Activated CD4-positive, alpha-beta T cell treated with anti-CD3 and anti-CD28 coated beads, Interleukin-2, amount 10 ng/mL, durations not matched to agents 7 days and 5 days (primary cell): ENCODE measurements at places on chromosomes 13 and 19.

GRCh38 chr13:102517959-102518358, 78.8 kb upstream of the TPP2 start:
- DNase-seq: no peak

- DNase-seq: no peak
Measured at GRCh38 chr13:71758828-71759227, 108.2 kb downstream of the DACH1 start.

- no peak for DNase-seq
Measured at GRCh38 chr19:33527125-33527524, 5.5 kb upstream of the PEPD start.

DNA sequence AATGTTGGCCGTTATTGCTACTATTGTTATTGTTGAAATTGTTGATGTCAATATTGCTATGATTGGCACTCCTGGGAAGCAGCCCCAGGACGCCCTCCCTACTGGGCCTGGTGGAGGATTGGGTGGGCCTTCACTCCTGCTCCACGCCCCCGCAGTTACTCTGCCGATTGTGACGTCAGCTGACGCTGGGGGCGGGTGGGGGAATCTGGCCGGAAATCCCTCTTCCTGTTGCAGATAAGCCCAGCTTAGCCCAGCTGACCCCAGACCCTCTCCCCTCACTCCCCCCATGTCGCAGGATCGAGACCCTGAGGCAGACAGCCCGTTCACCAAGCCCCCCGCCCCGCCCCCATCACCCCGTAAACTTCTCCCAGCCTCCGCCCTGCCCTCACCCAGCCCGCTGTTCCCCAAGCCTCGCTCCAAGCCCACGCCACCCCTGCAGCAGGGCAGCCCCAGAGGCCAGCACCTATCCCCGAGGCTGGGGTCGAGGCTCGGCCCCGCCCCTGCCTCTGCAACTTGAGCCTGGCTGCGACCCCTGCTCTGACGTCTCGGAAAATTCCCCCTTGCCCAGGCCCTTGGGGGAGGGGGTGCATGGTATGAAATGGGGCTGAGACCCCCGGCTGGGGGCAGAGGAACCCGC, at the start of gene ETV2:
Gene ETV2 (plus strand): TSS at position 231 of the 637 bp plus-strand sequence. CDS start 716 bp downstream, outside the sequence.
- DNase-seq: peak; percentile 47

- DNase-seq: peak; percentile 99
Measured at GRCh38 chr19:49468746-49469447, 5.1 kb upstream of the FLT3LG start.

DNA sequence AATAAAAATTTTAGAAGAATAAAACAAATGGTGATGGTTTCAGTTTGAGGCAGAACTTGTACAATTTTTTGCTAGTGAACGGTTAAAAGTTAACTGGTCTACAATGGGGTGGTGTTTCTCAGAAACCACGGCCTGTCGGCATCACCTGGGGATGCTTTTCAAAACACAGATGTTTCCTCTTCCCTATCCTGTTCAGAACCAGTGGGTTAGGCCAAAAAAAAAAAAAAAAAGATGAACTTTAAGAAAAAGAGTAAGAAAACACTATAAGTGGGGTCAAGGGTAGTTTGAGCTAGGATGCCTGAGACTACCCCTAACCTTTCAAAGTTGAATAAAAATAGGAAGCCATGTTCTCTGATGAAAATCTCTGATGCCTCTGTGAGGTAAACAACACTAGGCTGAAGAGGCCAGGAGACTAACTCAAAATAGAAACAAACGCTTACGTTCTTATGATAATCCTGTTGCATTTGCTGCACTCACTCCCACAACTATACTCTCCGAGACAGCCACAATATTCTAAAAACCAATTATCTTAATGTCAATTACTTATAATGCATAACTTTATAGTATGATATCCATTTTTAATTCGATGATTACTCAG, 3.3 kb downstream of the MTIF3 start:
- peak; percentile 54 for DNase-seq

DNA sequence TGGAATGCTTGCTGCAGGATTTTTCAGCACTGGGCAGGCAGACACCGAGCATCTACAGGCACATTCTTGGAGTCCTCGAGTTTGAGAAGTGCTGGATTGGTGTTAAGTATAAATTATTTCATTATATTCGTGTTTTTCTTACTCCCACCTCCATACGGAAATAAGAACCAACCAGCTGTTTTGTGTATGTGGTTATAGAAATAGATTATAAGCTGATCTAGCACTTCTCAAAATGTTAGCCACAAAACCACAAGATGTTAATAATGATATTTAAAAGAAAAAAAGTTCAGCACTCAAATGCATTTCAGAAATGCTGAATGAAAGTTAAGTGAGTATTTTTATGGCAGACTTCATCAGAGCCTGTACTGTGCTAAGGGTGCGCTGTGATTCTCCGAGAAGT, 24.0 kb upstream of the TEX29 start:
- no peak for DNase-seq

GRCh38 chr19:5407356-5407755, 47.9 kb upstream of the ZNRF4 start:
- no peak for DNase-seq

DNA sequence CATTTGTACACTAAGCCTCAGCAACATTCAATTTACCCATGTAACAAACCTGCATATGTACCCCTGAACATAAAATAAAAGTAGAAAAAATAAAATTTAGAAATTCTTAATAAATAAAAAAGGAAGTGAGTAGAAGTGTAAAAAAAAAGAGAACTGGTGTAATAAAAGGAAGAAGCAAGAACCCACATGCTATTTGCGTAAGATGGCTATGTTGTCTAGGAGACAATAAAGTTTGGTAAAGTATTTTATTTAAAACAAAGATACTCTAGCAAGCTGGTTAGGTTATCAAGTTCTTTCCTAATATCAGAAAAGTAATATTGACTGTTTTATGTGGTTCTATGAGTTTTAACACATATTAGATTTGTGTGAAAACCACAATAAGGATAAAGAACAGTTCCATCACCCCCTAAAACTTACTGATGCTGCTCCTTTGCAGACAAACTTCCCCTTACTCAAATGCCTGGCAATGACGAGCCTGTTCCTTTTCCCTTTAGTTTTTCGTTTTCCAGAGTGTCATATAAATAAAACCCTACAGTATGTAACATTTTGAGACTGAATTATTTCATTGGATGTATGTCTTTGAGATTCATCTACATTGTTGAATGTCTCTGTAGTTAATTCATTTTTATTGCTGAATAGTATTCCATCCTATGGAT, 98.9 kb downstream of the TNFSF13B start:
- DNase-seq: no peak

- no peak for DNase-seq
Measured at GRCh38 chr13:87536499-87536898, 134.7 kb upstream of the SLITRK5 start.

DNA sequence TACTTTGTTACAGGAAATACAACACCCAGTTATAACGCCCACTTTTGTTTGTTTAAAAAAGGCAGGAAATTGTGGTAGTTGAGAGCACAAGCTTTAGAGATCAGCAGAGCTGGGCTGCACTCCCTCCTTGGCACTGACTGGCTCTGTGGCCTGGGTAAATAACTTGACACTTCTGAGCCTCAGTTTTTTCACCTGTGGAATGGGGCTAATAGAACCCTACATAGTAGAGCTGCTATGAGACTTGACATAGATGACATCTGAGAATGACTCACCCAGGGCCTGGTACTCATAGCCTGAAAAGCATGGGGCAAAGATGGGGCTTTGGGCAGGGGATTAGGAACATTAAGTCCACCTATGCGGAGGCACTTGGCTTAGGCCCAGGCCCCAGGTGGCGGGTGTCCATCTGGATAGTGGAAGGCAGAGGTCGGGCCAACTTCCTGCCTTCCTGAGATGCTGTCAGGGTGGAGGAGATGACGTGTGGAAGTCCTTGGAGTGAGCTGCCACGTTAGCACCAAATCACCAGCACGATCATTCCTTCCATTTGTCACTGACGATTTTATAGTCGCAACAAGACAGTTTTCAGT, 159.1 kb downstream of the KATNAL1 start:
- DNase-seq: peak; percentile 72

DNA sequence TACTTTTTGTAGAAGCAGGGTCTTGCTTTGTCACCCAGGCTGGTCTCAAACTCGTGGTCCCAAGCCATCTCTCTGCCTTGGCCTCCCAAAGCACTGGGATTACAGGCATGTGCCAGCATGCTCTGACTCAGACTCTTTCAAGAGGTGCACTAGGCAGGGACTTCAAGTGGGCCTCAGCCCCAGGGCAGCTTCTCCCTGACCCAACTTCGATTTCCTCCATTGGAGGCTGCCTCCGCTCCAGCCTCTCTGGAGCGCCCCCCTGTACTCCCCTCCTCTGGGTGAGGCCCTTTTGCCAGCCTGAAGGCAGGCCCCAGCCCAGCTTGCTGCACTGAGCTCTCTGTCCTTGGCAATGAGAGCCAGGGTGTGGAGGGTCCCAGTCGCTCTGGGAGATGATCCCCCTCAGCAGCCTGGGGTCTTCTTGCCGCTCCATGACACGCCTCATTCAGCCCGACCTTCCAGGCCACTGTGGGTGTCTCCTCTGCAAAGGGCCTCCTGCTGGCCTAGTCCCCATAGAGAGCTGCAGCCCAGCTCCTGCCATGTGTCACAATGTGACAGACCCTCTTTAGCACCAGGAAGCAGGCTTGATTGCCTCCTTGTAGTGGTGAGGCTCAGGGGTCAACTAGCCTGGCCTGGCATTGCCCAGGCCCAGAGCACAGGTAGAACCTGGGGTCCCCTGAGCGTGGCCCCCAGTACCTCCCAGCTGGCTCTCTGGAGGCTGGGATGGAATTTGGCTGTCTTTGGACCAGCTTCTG, 16.4 kb downstream of the CARM1 start:
- DNase-seq: no peak

DNA sequence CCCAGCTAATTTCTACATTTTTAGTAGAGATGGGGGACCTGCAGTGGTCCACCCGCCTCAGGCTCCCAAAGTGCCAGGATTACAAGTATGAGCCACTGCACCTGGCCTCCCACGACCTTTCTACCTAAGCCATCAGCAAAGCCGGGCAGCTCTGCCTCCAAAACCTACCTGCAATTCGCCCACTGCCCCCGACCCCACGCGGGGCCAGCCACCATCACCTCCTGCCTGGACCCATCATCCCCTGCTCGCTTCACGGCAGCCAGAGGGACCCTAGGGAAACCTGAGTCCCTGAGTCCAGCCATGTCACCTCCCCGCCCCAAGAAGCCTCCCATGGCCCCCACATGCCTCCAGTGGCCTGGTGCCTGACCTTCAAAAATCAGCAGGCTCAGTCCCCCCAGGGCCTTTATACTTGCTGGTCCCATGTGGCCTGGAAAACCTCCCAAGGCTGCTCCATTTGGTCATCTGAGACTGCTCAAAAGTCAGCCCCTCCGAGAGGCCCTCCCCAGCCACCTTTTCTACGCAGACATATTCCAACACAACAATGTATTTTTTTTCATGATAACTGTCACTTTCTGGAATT, 12.1 kb downstream of the ERCC2 start:
- no peak for DNase-seq

DNA sequence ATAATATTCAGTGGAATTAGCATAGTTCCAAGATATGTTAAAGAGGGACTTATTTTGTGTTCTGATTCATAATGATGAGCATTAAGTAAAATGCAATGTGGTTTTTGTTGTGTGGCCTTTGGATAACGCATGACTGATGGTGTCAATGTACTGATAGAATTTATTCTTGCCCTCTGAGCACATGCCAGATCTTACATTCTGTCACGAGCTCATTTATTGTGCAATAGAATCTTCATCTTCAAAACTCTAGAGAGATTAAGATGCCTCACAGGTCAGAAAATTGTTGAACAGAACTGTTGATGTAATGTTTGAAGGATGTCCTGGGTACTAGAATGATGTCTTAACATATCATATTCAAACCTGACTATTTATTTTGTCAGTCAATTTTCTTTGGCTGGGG, 148.0 kb upstream of the HTR2A start:
- no peak for DNase-seq

DNA sequence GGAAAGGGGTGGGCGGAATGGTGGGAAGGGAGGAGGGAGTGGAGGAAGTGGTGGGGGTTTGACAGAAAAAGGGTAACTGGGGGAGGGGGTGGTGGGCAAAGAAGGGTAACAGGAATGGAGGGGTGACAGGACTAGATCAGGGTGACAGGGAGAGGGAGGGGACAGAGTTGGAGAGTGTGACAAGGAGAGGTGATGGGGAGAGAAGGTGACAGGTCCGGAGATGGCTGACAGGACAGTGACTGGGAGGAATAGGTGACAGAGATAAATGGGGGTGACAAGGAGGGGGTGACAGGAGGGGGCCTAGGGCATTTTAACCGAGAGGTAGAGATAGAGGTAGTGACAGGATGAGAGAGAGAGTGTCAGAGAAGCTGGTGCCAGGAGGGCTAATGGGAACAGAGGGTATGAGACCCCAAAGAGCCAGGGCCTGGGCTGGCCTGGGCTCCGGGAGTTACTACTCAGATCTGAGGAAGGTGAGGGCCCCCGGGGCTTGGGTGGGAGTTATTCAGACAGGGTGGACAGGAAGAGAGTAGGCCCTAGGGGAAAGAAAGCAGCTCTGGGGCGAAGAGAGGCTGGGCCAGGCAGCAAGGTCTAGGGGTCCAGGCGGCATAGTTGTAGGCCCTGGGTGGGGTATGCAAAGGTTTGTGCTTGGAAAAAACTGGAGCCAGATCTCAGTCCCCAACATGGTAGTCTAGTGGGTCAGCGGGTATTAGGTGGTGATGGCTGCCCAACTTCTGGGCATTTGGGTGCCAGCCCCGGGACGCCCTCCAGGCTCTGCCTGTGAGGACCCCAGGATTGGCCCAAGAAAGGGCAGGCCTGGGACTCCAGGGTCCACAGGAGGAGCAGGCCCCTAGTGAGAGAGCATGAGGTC, 660 bp downstream of the CIC start:
- DNase-seq: no peak

DNA sequence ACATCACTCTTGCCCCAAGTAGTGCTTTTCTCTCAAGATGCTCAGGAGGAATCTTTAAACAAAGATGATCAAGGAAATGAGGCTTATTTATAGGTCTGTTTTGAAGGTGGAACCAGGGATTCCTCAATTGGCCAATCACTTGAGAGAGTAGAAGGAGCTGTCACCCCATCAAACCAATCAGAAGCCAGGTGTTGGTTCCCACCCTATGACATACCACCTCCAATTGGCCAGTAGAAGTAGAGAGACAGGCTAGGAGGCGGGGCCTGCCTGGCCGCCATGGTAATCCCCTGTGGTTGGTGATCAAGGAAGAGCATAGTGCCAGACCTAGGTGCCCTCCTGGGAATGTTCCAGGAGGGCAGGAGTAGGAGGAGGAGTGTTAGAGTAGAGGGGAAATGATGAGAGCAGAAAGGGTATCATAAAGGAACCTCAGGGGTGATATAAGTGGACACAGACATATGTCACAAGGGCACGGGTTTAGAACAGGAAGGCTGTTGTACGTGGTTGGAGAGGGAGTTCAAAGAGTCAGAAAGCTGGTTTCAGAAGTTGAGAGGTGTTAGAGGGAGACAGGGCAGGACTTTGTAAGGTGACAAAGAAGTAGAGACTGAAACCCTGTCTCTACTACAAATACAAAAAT, 10.5 kb downstream of the PMIS2 start:
- peak; percentile 22 for DNase-seq

DNA sequence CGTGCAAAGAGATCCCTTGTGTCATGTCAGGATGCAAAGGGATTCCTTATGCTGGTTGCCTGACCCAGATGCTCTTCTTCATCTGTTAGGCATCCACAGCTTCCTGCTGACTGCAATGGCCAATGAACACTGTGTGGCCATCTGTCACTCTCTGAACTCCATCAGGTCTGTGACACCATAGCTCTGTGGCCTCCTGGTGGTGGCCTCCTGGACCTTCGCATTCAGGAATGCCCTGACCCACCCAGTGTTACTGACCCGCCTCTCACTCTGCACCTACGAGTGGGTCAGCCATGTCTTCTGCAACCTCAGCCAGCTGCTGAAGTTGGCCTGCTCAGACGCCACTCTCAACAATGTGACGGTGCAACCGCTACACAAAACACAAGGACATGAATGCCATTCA, 23.9 kb upstream of the TPM4 start:
- DNase-seq: no peak

- no peak for DNase-seq
Measured at GRCh38 chr13:32320528-32320927, 5.2 kb downstream of the BRCA2 start.
